Activated gamma-delta T cell (primary cell): ENCODE measurements at places on chromosomes 7 and 10.

GRCh38 chr7:2313450-2314208 is 612 bp downstream of the SNX8 start:
- DNase-seq, result no peak

GRCh38 chr10:120989279-120989678 is 138.1 kb downstream of the WDR11 start:
- no peak for DNase-seq

DNA sequence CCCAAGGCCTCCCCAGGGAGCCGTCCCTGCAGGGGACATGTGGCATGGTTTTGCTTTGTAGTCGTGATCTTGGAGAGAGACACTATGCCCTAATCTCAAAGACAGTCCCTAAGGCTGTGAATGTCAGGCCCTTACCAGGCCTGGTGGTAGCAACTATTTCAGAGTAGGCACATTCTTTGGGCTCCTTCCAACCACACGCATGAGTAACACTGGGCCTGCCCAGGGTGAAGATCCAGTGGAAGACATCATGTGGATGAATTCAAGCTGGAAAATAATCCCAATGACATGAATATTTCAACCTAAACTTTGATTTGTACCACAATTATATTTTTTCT is 39.5 kb upstream of the INSIG1 start:
- no peak for DNase-seq

- no peak for DNase-seq
These were observed 18.1 kb downstream of the HACD1 start for GRCh38 chr10:17599089-17599488.

GRCh38 chr10:62072901-62073300 is 171.4 kb downstream of the ARID5B start:
- DNase-seq, result no peak

- no peak for DNase-seq
These were observed 28.3 kb upstream of the RALA start for GRCh38 chr7:39594988-39595620.

GRCh38 chr7:135427166-135427565 is 82.7 kb downstream of the CNOT4 start:
- DNase-seq, result no peak
